Stimulated activated CD4-positive, alpha-beta T cell treated with anti-CD3 and anti-CD28 coated beads, Interleukin-4, amount 100 ng/mL, for 4 hours (primary cell): ENCODE measurements at places on chromosomes 3 and 15.
A peak's percentile ranks its signal among the peaks of the same experiment; 100 is the strongest.

GRCh38 chr3:123130079-123130750 lies 63.4 kb downstream of the PDIA5 start:
- no peak for DNase-seq

DNA sequence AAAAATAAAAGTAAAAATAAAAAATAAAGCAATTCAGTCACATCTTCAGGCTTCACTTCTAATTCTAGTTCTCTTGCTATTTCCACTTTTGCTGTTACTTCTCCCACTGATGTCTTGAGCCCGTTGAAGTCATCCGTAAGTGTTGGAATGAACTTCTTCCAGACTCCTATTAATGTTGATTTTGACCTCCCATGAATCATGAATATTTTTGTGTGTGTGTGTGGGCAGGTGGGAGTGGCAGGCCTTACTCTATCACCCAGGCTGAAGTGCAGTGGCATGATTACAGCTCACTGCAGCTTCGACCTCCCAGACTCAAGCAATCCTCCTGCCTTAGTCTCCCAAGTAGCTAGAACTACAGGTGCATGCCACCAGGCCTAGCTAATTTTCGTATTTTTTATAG lies 10.7 kb downstream of the USP4 start:
- no peak for DNase-seq

GRCh38 chr3:88433568-88433967 lies 283.8 kb downstream of the C3orf38 start:
- no peak for DNase-seq

GRCh38 chr3:142534543-142534942 lies 44.0 kb downstream of the ATR start:
- DNase-seq: no peak

GRCh38 chr3:64398476-64398875 lies 173.2 kb upstream of the PRICKLE2 start:
- DNase-seq: no peak

DNA sequence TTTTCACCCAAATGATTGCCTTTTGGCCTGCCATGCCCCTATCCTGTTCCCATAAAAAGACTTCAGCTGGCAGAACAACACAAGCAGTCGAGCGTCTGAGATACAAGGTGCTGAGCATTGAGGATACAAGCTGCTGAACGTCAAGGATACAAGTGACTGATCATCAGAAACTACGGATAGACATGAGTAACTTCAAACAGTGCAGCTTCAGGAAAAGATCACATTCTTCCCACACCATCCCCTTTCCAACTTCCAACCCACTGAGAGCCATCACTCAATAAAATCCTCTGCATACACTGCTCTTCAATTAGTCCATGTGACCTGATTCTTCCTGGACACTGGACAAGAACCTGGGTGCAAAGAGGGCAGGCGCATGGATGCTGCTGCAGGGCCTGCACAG lies 1198.9 kb downstream of the ROBO2 start:
- no peak for DNase-seq

DNA sequence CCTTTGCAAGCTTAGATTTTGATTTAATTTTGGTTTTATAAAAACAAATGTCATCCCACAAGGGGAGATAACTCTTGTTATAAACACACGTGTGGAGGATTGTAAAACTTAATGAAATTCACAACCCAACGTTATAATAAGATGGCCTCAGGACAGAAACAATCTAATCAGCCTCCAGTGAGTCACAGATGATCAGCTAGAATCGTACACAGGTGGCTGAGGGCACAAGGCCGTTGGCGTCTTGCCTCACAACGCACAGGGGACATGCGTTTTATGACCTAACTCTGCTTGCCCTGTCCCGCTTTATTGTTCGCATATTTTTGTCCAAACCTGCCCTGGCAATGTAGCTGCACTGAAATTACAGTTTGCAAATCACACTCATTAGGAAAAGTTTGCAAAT lies 121.9 kb upstream of the PDZRN3 start:
- no peak for DNase-seq

- no peak for DNase-seq
Observed at GRCh38 chr3:9409981-9410854, 12.8 kb downstream of the SETD5 start.

DNA sequence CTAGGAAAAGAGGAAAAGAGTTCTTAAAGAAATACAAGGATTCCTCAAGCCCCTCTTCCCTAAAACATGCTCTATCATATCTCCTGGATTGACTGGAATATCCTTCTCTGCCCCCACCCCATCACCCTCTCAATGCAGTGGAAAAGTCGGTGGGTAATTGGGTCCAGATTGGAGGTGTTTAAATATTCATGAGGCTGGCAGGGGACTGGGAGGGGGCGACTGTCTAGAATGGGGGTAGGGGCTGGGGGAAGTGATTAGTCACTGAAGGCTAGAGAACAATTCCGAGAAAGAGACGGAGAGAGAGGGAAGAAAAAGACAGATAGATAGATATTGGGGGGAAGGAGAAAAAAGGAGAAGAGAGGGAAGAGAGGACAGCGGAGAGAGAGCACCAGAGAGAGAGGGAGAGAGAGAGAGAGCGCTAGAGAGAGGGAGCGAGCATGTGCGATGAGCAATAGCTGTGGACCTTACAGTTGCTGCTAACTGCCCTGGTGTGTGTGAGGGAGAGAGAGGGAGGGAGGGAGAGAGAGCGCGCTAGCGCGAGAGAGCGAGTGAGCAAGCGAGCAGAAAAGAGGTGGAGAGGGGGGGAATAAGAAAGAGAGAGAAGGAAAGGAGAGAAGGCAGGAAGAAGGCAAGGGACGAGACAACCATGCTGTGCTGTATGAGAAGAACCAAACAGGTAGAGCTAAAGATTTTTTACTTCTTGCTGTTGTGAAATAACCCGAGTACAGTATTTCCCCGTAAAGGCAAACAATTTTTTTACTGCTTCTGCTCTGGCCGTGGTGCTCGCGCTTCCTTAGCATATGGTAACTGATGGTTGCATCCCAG lies at the start of gene GAP43:
GAP43 (plus strand) TSS at position 467 of the 825 bp plus-strand sequence; CDS start at position 647, 180 bp downstream.
- peak; percentile 1 for DNase-seq

GRCh38 chr3:93981649-93982048 lies 1.7 kb downstream of the ARL13B start:
- no peak for DNase-seq
